Right cardiac atrium (tissue), 5 donors: ENCODE measurements at places on chromosomes 5 and 9. TPM values are rescaled to one million over a fixed set of nuclear protein-coding genes. Genes with fewer than 3 reads are reported as not detected.

GRCh38 chr5:139078345-139078744, 119.8 kb downstream of the SIL1 start:
- DNase-seq = no peak

DNA sequence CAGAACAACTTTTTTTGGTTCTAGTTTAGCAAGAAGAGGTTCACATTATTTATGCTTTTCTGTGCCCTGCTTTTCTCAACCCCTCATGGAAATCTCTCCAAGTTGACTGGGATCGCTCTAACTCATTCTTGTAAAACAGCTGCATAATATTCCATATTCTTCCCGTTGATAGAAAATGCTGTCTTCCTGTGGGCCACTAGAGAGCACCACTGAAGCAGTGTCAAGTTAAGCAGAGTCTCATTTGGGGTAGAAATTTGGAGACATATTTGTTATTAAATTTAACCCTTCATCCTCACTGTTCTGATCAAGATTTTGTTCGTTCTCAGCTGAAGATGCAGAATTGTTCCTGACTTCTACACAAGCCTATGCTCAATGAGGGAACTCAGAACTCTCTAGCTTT, 140.1 kb downstream of the CEMIP2 start:
- DNase-seq = no peak

GRCh38 chr5:78354066-78354670, 6.2 kb upstream of the SCAMP1 start:
- no peak for DNase-seq

DNA sequence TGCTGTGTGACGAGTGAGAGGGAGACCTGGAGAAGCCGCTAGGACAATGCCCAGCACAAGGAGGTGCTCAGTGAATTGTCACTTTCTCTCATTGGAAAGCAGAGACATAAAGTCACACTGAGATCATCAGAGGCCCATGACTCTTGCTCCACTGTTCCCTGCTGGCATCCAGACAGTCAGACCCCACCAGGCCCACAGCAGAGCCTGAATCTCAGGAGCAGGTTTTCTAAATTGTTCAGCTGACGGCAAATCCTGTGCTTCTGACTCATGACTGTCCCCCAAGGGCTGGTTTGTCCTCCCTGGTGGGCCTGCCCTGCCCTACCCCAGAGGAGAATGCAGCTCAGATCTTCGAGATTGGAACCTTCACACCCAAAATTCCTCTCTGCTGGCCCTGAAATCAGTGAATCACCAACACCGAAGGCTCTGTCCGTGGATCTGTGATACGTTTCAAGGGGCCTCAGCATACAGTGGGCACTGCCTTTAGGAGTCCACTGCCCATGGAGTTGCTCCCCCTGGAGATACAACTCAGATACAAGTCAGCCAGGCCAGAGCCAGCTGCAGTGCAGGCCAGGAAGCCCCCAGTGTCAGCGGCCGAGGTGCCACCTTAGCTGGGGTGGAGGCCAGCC, 2.7 kb downstream of the PTGES start:
- no peak for DNase-seq

DNA sequence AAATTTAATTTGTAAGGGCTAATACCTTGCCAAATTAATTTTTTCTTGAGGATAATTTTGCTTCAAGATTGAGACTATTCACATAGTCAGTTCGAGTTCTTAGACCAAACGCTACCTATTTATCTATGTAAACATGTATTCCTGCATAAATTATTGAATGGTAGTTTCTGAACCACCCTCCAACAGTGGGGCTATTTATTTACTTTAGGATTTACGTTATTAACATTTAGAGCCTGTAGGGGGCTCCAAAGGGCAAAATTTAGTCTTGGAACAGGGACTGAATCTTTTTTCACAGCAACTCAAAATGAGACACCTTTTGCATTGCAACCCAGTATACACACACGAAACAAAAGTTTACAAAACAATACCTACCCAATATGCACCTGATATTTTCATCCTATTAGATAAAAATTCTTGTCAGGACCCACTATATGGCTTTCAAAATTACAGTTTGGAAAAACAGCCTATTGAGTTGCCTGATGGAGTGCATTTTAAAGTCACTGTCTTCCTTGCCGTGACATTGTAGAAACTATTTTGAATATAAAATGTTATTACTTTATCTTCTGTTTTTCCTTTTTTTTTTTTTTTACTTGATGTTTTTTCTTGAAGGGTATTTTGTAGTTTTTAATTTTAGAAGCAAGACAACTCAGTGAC, 47.1 kb upstream of the POU4F3 start:
- DNase-seq = no peak

- DNase-seq = no peak
Measured at GRCh38 chr9:35085078-35085477, 5.3 kb upstream of the FANCG start.

GRCh38 chr5:149609640-149610219, 28.4 kb downstream of the ARHGEF37 start:
- DNase-seq = no peak

GRCh38 chr9:95776176-95776575, 99.3 kb upstream of the ERCC6L2 start:
- DNase-seq = no peak

DNA sequence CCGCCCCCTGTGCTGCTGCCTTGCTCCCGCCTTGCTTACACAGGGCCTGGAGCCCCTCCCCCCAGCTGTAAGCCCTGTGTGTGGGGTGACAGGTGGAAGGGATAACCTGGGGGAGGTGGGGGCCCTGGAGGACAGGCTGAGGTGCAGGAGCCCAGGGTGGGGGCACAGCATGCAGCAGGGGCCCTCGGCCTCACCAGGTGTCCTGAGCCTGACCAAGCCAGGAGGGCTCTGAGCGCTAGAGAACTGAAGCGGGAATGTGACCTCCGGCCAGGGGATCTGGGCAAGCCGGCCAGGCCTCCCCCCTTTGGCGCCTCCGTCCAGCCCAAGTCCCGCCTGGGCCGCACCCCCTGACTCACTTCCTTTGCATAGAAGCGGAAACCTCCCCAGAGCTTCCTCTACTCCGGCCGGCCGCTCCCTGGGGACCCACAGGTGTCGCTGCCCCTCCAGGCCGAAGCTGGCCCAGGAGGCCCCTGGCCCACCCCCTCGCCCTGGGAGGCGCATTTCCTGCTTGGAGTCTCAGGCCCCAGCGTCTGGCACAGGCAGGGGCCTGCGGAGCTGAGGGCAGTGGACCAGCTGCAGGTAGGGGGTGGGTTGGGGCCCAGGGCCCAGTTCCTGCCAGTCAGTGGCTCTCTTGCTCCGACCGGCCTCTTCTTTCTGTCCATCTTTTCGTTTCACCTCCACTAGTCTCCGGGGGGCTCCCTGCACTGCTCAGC, at the start of gene TOR4A:
TSS of gene TOR4A (plus strand) at position 398 of the 713 bp plus-strand sequence. CDS start 964 bp downstream, outside the sequence.
- peak; percentile 95 for DNase-seq

DNA sequence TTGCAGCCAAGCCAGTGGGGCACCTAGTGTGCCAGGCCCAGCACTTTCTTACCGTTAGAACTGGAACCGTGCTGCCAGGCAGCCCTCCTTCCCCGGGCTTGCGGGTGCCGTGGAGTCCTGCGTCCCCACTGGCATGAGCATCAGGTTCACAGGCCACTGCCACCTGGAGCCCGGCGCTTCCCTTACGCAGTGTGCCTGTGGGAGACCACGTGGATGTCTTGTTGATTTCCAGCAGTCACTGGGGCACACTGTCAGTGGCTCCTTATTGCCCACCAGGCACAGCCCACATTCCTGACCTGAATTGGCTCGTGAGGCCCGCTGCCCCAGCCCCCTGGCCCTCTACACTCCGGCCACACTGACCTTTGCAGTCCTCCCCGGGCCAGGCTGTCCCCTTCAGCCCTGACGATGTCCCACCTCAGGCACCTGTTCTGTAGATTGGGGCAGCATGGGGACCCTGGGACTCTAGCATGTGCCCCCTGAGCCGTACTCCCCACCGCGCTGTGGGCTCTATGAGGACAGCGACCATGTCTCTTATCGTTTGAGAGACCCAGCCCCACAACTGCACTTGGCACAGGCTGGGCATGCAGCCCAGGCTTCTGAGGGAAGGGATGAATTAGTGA, 10.4 kb upstream of the CEL start:
- no peak for DNase-seq

- DNase-seq = no peak
Measured at GRCh38 chr5:139335811-139336210, 5.8 kb upstream of the PAIP2 start.

DNA sequence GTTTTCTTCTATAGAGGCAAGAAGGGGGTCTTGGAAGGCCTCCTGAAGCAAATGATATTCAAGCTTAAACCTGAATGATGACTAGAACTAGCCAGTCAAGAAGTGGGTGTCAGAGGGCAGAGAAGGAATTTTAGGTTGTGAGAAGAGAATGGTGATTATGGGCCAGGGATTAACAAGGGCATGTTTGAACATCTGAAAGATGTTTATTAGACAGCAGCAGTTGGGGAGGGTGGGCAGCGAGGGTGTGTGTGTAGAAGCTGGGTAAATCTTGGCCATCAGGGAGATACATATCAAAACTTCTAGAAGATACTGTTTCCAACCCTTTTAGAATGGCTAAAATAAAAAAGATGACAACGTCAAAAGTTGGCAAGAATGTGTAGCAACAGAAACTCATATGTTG, 54.5 kb downstream of the MAN2A1 start:
- DNase-seq = no peak

- no peak for DNase-seq
Measured at GRCh38 chr9:130266236-130267098, 907 bp downstream of the HMCN2 start.

DNA sequence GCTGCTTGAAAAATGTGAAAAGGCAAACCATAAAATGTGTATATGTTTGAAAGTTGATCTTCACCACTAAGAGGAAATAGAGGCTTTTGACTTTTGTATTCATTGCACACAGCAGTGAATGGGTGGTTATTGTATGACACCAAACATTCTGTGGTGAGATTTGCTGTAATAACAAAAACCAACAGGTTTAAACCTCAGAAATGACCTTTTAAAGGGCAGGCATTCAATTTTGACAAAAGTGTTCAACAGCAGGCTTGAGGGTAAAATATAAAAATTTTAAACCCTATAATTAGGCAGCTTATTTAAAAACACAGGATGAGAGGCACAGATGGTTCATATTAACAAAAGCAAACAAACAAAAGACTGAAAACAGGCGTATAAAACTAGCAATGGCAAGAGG, 128.1 kb upstream of the NUDT12 start:
- no peak for DNase-seq

DNA sequence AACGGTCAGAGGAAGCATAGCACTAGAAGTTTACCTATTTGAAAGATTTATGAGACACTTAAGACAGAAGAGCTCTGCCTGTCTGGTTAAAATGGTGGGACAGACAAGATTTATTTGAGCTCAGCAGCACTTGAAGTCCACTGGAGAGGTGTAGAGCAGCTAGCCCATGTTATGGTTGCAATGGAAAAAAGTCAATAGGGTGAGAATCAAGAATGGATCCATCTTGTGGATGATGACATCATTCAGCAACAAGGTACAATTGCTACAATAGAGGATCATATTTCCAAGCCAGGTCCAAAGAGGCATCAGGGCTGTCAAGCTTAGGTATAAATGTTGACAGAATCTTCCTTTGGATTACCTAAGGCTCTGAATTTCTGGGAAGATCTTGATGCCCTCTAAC, 21.1 kb upstream of the ZNF131 start:
- no peak for DNase-seq

DNA sequence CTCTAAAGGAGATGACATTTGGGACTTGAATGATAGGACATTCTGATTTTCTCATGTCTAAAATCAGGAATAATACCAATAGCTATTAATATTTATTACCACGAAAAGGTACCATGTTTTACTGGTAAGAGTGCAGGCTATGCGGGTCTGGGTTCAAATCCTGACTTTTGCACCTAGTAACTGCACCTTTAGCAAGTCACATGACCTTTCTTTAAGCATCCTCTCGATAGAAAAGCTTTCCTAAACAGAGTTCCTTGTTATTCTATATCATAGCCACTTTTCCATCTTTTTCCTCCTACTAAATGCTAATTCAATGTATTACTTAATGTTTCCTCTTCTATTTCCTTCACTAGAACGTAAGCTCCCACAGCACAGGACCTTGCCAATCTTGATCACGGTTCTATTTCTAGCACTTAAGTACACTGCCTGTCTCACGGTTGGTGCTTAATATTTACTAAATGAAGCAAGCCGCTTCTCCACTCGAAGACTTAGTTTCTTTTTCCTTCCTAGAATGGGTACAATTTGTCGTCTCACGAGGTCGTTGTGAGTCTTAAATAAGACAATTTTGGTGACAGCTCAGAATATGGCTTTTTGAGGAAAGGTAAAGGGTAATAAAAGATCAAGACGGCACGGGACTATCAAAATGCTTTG, 816 bp downstream of the RBM18 start:
- no peak for DNase-seq

DNA sequence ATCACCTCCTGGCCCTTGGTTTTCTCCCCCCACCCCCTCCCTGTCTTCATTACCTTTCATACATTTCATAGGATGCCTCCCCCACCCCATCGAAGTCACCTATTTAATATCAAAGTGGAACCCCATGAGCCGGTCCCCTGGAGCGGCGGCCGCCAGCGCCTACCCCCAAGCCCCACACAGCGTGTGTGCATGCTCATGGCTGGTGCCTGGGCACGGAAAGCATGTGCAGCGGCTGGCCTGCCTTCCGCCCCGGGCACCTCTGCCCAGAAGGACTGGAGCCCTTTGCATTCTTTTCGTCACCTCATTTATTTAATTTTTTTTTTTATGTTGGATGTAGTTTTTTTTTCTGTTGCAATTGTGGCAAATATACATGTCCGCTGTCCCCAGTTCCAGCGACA, 116.2 kb downstream of the WNK2 start:
- no peak for DNase-seq

DNA sequence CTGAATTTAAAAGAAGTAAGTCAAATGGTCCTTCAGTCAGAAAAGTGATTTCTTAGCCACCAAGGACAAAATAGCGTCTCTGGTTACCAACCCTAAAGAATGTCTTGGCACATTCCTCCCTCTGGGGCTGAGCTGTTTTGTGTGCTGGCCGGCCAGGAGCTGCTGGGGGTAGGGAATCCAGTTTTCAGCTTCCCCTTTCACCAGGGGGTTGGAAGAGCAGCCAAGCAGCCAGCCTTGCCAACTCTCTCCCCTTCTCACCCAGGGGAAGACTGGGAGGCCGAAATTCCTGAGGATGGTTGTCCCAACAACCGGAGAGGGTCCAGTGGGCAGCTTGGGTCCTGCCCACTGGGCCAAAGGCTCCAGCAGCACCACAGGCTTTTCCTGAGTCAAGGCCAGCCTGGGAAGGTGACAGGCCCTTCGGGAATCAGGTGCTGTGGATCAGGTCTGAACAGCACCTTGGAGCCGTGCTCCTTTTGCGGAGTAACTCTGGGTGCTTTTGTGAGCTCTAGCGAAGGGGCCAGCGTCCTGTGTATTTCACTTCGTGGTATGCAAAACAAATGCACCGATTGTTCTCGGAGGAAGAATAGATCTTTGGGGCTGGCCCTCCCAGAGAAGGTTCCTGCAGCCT, 4.2 kb downstream of the WWC1 start:
- DNase-seq = peak; percentile 29

CTNND2 gene
- total RNA-seq = 14.0 TPM

PIP5K1B gene
- total RNA-seq = 67.9 TPM

SLC6A18 gene
- total RNA-seq = not detected

HMGXB3 gene
- total RNA-seq = 14.8 TPM

FBN2 gene
- 0.61 TPM for total RNA-seq

MELK gene
- total RNA-seq = 0.89 TPM

MYMK gene
- total RNA-seq = not detected

CDKN2B gene
- total RNA-seq = 1.3 TPM

LCN12 gene
- 21.2 TPM for total RNA-seq
